ENCODE measurements at places on chromosomes 6 and 20.

GRCh38 chr6:49668083-49668511 lies 31.5 kb upstream of the RHAG start:
- DNase-seq = no peak

GRCh38 chr6:135540207-135540840 lies 42.8 kb upstream of the AHI1 start:
- DNase-seq = no peak

DNA sequence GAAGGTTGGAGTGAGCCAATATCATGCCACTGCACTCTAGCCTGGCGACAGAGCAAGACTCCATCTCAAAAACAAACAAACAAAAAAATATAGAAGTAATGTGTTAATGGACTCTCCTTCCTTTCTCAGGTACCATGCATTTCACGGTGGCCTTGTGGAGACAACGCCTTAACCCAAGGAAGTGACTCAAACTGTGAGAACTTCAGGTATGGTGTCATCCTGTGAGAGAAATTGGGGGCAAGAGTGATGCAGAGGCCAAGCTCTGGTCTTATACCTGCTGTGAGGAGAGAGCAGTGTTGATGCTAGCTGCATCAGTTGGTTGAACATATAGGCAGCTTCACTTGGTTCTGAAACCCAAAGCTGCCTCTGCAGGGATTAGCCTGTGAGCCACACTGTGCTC lies 6.2 kb downstream of the ITCH start:
- no peak for DNase-seq

DNA sequence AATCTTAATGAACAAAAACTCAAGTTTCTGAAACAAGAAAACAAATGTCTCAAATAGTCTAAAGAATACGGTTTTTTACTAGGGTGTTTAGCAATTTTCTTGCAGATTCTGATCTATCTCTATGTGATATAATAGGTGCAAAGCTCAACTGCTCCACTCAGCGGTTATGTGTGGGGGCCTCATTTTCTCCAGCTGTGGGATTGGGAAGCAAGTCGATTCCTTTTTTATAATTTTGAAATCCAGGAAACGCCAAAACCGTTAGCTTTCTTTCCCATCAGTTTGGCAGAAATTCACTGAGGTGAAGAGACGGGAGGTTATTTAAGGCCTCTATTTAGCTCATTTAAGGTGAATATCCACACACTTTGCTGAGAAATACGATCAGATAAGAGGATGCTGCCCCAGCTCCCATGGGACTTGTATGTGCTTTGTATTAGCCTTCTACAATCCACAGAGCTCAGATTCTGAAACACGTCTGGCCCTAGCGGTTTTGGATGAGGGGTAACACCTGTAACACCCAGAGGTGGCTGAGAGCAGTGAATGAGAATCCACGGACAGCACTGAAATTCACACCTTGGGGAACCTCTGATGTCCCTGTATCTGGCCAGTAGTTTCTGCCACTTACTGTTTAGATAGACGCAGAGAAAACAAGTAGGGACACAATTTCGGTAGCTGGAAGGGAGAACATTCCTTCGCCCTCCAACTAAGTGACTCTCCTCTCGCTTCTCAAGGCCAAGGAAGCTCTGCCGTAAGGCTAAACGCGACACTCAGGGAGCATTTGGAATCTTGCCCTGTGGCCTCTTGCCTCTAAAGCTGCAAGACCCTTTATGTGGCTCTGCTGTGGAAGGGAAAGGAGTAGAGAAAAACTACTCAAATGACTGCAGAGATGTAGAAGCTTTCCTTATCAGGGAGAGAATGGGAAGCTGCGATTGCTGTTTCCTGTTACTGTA lies 6.5 kb upstream of the BCAS4 start:
- no peak for DNase-seq

- DNase-seq = no peak
These were observed 83.7 kb upstream of the RALY start for GRCh38 chr20:33910056-33910455.

GRCh38 chr6:8628063-8628462 lies 192.7 kb upstream of the SLC35B3 start:
- DNase-seq = no peak

GRCh38 chr6:140441256-140441655 lies 1066.8 kb upstream of the CITED2 start:
- no peak for DNase-seq

GRCh38 chr6:137776256-137776655 lies 90.8 kb upstream of the TNFAIP3 start:
- no peak for DNase-seq

Data from hypothalamus (tissue), 51 donors.